ENCODE measurements at places on chromosomes 1 and 21.

DNA sequence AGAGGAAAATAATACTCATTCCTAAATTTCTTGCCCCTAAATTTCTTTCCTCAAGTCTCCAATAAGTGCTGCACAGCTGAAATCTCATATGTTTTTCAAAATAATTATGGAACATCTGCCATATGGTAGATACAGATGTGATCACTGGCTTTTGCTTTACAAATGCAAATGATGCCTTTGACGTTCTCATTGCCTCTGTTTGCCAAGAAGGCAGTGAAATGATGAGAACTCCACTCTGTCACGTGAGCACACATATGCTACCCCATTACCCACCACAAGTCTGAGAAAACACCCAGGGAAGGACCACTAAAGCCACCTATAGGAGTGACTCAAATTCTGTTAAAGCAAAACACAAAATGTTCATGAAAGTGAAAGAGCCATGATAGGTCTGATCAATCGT lies 43.9 kb downstream of the DSCAM start:
- DNase-seq: no peak

DNA sequence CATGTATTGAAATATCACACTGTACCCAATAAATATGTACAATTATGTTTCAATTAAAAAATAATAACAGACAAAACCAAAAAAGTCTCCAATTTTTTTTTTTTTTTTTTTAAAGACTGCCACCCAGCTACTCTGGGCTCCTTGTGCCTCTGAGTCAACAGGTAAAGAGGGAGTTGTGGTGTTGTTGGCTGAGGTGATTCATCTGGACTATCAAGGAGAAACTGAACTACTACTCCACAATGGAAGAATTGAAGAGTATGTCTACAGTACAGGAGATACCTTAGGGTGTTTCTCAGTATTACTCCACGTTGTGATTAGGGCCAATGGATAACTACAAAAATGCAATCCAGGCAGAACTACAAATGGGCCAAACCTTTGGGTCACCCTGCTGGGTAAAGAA lies 67.9 kb downstream of the SCMH1 start:
- no peak for DNase-seq

GRCh38 chr1:180267761-180268555 lies 37.9 kb downstream of the LHX4 start:
- DNase-seq: no peak

GRCh38 chr21:14533499-14534428 lies 12.4 kb downstream of the SAMSN1 start:
- DNase-seq: no peak

- DNase-seq: no peak
Measured at GRCh38 chr1:53730224-53730865, 8.6 kb downstream of the GLIS1 start.

- no peak for DNase-seq
Measured at GRCh38 chr1:247330548-247331171, 1.0 kb downstream of the ZNF496 start.

DNA sequence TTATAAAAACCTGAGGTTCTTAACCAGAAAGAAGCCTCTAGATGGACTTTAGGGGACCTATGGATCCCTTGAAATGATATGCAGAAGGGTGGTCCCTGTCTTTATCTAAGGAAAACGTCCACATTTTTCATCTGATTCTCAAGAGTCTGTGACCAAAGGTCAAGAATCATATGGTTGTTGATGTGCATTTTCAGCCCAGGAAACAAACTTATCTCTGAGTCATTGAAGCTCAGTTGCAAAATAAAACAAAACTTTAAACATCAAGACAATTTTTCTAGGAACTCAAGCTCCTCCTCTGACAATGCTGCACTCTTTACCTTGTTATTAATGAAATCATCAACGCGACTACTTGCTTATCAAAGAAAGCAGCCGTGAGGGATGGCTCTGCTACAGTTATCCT lies 83.3 kb downstream of the TIAM1 start:
- DNase-seq: no peak

DNA sequence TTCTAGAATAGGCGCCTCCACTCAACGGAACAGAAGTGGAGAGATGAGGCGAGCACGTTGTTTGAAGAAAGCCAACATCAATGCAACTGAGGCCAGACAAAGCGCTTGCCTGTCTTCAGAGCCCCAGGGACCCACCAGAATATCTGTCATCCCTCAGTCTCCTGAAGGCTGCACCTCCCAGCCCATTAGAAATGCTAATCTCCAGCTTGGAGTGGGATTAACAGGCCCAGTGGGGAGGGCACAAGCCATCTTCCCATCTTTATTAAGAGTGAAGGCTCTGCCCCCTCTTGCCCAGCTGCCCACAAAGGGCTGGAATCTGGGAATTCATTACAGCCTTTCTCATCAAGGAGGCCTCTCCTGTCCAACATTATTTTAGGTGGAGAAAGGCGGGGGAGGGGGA lies 16.8 kb upstream of the CNTN2 start:
- DNase-seq: no peak

DNA sequence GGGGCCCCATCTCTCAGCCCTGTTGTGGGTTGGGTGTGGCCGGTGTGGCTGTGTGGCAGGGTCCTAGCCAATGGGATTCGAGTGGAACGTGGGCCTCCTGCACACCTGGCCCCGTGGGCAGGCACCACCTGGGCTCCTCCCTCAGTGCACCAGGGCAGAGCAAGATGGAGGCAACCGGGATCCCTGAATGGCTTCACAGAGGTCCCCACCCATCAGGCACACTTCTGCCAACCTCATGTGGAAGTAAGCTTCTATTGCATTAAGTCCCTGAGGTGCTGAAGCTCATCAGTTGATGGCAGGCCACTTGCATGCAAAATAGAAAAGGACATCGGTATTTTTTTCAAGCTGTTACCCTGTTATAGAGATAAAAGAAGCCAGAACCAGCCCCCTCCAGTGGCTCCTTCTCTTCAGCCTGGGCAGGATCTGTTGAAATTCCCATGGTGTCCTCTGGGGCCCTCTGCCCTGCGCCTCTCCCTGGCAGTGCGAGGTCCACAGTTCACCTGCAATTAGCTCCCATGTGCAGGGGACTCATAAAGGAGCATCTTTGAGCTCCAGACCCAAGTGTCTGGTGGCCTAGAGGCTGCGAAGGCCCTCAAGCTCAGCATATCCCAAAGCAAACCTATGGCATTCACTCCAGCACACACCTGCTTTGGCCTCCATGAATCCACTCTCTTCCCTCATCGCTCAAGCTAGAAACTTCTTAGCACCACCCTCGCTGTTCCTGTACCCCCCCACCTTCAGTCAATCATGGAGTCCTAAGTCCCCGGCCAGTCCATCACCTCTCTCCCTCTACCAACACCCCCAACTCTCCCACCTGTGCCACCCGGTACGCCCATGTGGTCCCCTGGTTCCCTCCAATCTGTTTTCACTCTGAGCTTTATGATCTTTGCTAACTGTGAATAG lies 2.1 kb upstream of the SLC45A1 start:
- no peak for DNase-seq

- no peak for DNase-seq
Measured at GRCh38 chr1:188247255-188247654, 1418.5 kb downstream of the PLA2G4A start.

Data from NCI-H1105 treated with DMSO at 0.1 percent for 48 hours (cell line).